ENCODE measurements at places on chromosomes 6 and 20.
A peak's percentile ranks its signal among the peaks of the same experiment; 100 is the strongest.

- DNase-seq, result peak; percentile 60
- H3K4me3 ChIP-seq, result no peak overlapping the region
- peaks cover 21% of the 10 kb centered on the region for H3K4me1 ChIP-seq
Observed at GRCh38 chr6:137717074-137718073, 149.7 kb upstream of the TNFAIP3 start.

DNA sequence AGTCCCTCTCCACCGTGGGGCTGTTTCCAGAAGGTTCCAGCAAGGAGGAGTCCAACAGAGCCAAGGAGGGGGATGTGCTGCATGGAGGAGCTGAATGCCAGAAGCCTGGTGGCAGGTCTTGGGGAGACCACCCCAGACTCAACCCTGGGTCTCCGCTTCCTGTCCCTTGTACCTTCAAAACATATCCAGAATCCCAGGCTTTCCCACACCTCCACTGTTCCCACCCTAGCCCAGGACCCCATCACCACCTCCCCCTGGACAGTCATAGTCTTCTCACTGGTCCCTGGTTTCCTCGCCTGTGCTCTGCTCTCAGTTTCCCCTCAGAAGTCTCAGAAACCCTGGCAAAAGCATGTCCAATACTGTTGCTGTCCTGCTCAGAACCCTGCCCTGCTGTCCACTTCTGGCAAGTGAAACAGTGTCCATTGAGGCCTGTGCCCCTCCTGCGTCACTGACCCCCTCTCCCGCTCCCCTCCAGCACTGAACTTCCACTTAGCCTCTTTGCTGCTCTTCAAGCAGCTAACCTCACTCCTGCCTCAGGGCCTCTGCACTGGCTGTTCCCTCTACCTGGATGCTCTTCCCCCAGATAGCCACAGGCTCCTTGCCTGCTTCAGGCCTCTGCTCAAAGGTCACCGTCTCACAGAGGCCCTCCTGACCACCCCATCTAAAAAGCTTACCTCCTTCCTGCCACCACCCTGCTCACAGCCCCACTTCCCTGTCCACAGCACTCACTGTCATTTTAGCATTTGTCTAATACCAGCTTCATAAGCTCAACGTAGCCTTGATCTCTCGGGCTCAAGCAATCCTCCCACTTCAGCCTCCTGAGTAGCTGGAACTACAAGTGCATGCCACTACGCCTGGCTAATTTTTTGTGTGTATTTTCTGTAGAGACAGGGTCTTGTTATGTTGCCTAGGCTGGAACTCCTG lies 169.2 kb downstream of the GRM4 start:
- H3K27ac ChIP-seq, result no peak overlapping the region
- H3K4me1 ChIP-seq, result no peaks in the 10 kb centered on the region
- H3K27me3 ChIP-seq, result peaks cover 25% of the 10 kb centered on the region
- H3K36me3 ChIP-seq, result no peaks in the 10 kb centered on the region
- no peak overlapping the region for H3K4me3 ChIP-seq
- DNase-seq, result no peak

DNA sequence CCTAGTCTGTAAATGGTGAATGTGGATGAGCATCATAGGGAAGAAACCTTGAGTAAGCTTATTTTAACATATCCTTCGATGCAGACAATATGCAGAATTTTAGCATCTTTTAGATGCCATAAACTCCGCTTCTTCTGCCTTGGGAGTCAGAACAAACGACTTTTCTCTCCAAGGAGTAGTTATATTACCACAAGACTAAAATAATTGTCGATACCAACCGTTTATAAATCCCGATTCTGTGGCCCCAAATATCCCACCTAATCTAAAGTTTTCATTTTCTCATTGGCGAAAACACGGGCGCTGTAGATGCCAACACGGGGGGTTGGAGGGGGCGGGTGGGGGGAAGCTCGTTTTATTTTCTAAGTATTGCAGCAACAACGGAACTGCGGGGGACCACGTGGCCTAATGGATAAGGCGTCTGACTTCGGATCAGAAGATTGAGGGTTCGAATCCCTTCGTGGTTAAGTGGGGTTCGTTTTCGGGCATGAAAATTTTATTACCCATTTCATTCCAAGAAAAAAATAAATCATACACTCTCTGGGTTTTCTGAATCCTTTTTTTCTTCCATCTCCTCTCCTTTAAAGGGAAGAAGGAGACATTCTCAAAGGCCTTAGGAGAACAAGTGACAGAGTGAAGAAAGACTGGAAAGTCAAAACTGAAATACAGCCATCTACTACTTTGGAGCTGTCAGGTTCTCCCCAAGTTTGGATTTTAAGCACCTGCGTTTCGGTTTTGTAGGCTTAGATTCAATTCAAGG lies 65.5 kb upstream of the BTN3A2 start:
- peaks cover 3% of the 10 kb centered on the region for H3K27me3 ChIP-seq
- no peak overlapping the region for H3K4me3 ChIP-seq
- no peak overlapping the region for H3K27ac ChIP-seq
- H3K4me1 ChIP-seq, result peaks cover 5% of the 10 kb centered on the region

DNA sequence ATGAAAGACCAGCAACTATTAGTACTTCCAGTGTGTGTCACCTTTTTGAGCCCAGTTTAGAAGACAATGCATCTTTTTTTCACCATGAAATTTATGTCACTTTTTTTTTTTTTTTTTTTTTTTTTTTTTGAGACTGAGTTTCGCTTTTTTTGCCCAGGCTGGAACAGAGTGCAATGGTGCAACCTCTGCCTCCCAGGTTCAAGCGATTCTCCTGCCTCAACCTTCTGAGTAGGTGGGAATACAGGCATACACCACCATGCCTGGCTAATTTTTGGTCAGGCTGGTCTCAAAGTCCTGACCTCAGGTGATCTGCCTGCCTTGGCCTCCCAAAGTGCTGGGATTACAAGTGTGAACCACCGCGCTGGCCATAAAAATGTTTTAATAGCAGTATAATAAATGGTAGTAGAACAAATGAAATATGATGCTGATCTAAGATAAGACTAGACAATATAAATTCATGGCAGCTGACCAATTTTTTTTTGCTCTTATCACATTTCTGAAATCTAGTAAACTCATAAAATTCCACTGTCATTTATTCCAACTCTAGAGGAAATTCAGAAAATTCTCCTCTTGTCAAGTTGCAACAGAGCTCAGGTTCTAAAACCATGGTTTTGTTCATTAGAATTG lies 21.3 kb downstream of the NHSL1 start:
- no peaks in the 10 kb centered on the region for H3K27me3 ChIP-seq
- no peak overlapping the region for H3K4me3 ChIP-seq
- no peak for DNase-seq
- no peaks in the 10 kb centered on the region for H3K4me1 ChIP-seq

DNA sequence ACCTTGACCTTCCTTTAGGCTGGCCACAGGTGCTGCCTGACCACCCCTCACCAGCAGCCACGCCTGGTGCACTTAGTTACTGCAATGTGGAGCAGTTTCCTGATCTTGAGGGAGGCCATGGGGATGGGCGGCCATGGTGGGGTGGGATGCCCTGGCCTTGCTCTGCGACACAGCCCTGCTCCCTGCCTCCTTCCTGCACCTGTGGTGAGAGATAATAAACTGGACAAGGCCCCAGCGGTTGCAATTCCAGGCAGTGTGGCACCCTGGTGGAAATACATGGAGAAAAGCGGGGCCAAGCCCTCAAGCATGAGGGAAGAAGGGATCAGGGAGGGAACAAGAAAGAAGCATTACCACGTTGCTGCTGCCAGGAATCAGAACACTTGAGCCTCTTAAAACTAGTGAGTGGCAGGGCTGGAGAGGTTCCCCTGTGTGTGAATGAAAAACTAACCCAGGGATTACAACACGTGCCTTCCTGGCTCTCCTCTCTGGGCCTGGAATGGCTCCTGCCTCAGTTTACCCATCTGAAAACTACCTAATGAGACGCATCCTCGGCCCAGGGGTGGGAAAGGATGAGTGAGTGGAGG lies 213.2 kb downstream of the LY86 start:
- no peak for DNase-seq
- no peak overlapping the region for H3K27ac ChIP-seq
- H3K27me3 ChIP-seq, result no peaks in the 10 kb centered on the region
- no peak overlapping the region for H3K4me3 ChIP-seq
- peaks cover 24% of the 10 kb centered on the region for H3K4me1 ChIP-seq
- H3K36me3 ChIP-seq, result no peaks in the 10 kb centered on the region

DNA sequence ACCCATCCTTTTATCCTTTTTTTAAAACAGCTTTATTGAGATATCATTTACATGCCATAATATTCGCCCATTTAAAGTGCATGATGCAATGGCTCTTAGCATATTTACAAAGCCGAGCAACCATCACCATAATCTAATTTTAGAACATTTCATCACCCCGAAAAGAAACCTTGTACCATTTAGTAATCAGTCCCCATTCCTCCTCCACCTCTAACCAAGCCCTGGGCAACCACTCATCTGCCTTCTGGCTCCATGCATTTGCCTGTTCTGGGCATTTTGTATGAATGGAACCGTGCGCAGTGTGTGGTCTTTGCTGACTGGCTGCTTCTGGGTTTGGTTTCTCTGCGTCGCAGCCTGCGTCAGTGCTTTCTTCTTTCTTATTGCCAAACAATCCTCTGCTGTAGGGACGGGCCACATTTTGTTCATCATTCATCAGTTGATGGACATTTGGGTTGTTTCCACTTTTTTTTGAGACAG lies 10.2 kb upstream of the EEF1A2 start:
- no peak overlapping the region for H3K4me3 ChIP-seq
- peaks cover 11% of the 10 kb centered on the region for H3K27me3 ChIP-seq
- no peaks in the 10 kb centered on the region for H3K36me3 ChIP-seq
- no peak for DNase-seq
- H3K4me1 ChIP-seq, result no peaks in the 10 kb centered on the region

- H3K36me3 ChIP-seq, result no peaks in the 10 kb centered on the region
- H3K4me3 ChIP-seq, result no peak overlapping the region
- no peak overlapping the region for H3K27ac ChIP-seq
- H3K4me1 ChIP-seq, result no peaks in the 10 kb centered on the region
- DNase-seq, result no peak
- no peaks in the 10 kb centered on the region for H3K27me3 ChIP-seq
Observed at GRCh38 chr6:167402195-167402686, 77.4 kb downstream of the TTLL2 start.

DNA sequence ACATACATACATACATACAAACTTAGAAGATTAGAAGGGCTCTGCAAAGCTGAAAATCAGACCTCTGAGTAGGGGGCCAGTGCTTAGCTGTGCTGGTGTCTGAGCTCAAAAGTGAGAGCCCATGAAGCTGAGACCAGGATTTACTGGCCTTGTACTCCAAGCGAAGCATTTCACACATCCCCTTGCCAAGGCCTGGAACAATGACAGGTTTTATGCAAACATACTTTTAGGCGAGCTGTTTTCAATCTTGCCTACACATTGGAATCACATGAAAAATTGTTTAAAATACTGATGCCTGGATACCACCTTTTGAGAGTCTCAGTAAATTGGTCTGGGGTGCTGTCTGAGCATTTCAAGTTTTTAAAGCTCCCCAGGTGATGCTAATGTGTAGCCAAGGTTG lies 80.9 kb upstream of the SRSF6 start:
- no peaks in the 10 kb centered on the region for H3K27me3 ChIP-seq
- DNase-seq, result no peak
- no peaks in the 10 kb centered on the region for H3K36me3 ChIP-seq
- H3K4me3 ChIP-seq, result no peak overlapping the region
- H3K27ac ChIP-seq, result no peak overlapping the region

DNA sequence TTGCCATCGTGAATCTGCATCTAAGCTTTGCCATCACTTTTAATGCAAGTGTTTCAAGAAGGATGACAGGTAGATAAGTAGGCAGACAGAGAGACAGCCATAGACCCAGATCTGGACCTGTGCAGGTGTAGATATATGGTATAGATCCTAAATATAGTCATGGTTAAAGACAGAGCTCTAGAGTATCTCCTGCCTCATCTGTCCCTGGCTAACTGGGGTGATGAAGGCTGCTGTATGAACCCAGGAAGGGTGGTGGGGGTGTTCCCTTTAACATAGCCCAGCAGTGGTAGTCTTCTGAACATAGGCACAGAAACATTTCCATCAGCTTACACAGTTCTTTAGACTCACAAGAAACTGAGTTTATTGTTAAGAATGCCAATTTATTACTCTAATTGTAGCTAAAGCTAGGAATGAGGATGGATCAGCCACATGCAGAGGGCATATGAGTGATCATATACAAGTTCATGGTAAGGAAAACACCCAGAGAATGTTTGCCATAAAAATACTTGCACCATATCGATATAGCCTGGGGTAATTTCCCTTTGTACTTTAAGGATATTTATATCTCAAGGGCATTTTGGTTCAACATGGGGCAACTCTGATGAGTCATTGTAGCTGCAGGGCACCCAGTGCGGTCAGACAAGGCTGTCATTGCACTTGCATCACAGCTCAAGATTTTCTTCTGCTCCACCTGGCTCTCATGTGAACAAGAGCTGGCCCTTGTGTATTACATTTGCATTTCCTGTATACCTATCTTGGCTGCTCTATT lies 587.2 kb downstream of the EPM2A start:
- DNase-seq, result no peak
- H3K27me3 ChIP-seq, result no peaks in the 10 kb centered on the region
- H3K4me3 ChIP-seq, result no peak overlapping the region
- no peak overlapping the region for H3K27ac ChIP-seq
- H3K36me3 ChIP-seq, result no peaks in the 10 kb centered on the region

DNA sequence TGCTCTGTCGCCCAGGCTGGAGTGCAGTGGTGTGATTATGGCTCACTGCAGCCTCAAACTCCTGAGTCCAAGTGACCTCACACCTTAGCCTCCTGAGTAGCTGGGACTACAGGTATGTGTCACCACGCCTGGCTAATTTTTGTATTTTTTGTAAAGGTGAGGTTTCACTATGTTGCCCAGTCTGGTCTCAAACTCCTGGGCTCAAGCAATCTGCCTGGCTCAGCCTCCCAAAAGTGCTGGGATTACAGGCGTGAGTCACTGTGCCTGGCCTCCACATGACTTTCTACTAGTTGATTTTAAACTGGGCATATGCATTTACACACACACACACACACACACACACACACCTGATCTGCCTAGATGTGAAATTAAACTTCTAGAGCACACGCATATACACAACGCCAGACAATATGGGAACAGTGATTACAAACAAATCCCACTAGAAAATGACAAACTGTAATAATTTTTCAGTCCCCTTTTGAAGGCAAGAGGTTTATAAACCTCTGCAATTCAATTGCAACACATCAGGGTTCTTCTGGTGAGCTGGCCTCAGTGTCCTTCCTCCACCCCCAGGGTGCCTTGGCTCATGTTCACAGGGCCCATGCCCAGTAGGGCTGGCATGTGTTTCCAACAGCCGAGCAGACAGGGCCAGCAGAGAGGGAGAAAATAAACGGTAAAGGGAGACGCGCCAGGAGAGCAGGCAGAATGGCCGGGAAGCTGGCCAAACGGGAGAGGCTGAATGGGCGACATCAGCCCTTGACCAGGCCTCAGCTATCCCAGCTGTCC lies 31.2 kb downstream of the PARD6B start:
- no peak for DNase-seq
- H3K27ac ChIP-seq, result no peak overlapping the region
- no peak overlapping the region for H3K4me3 ChIP-seq
- H3K36me3 ChIP-seq, result no peaks in the 10 kb centered on the region

- no peak overlapping the region for H3K27ac ChIP-seq
- H3K4me3 ChIP-seq, result no peak overlapping the region
- H3K27me3 ChIP-seq, result no peaks in the 10 kb centered on the region
- no peaks in the 10 kb centered on the region for H3K4me1 ChIP-seq
- H3K36me3 ChIP-seq, result no peaks in the 10 kb centered on the region
Observed at GRCh38 chr20:24406750-24407149, 62.7 kb upstream of the SYNDIG1 start.
